ENCODE measurements at places on chromosomes 3 and 15.

DNA sequence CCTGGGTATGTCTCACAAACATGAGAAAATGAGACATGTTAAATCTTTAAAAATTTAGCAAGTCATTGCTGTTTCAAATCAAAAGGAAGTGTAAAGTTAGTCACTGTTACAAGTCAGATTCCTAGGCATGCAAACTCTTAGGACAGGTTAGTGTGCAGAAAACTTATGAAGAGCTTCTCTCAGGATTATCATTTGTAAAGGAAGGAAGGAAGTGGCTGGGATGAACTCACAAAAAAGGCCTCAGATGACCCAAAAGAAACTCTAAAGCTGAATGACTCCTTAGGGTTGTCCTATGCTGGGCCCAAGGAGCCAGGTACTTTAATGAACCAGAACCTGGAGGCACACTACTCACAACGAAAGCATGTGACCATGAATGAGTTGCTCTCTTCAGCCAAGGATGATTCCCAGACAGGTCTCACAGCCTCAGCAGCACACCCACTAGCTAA is 25.0 kb downstream of the MSL2 start:
- no peak for DNase-seq

GRCh38 chr3:177427540-177427939 is 230.3 kb upstream of the TBL1XR1 start:
- DNase-seq, result no peak

GRCh38 chr15:78837543-78837942 is 26.3 kb upstream of the ADAMTS7 start:
- DNase-seq, result no peak

- DNase-seq, result no peak
These were observed 214.4 kb downstream of the PCCB start for GRCh38 chr3:136464502-136464901.

DNA sequence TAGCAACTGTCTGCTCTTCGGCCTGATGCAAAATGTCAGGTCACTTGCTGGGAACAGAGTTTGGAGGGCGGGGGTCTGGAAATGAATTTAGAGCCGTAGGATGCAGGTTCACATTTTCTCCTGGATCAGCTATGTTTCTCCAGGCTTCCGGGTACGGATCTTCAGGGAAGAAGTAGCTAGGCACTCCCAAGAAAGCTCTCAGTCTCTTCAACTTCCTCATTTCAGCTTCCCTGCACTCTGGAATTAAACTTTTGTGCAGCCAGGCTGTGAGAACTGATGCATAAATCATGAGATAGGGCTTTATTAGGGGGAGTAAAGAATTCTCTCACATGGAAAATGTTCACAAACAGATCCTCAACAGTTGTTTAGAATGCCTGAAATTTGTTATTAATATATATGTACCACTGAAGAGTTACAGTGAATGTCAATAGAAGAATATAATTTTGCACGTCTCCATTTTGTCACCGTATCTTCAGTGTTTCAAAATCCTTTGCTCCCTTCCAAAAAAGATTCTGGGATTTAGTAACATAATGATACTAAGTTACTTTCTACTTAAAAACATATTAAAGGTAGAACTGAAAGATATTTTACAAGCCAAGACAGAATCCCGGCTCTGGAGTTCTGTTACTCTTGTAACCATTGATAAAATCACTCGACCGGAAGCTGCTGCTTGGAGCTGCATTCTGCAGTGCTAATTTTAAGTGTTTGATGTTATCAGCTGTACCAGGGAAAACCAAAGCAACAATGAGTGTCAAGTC is 178.5 kb upstream of the P2RY1 start:
- no peak for DNase-seq

- no peak for DNase-seq
These were observed 155.5 kb downstream of the GOLIM4 start for GRCh38 chr3:167940241-167940640.

DNA sequence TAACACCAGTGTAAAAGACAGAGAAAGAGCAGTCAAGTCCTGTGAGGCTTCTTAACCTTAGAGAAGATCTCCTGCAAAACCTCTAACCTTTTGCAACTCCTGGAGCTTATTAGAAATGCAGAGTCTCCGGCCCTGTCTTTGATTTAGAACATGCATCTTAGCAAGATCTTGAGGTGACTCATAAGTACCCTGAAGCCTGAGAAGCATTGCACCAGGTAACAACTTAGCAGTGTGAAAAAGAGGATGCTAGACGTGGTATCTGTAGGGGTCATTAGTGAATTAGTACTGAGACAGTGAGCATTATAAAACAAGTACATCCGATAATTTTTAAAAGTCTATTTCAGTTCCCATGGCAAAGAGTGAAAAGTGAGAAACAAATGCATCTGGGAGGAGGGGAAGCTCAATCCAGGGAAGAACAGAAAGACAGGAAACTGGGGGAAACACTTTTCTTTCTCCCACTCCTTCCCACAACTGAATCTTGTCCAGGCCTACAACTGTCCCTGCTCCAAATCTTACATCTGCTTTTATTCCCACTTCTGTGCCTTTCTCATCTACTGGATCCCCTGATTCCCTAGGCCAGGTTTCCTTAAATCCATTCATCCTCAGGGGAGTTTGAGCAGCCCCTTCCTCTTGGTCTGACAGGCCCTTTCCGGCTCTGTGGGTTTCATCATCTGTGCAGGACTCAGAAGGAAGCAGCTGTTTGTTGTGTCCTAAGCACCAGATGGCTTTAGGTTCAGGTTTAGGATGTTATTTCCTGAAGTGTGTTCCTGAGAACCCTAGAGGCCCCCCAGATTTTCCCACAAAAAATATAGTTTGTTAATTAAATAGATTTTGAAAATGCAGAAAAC is 128.1 kb upstream of the IL12A start:
- DNase-seq, result peak; percentile 97

DNA sequence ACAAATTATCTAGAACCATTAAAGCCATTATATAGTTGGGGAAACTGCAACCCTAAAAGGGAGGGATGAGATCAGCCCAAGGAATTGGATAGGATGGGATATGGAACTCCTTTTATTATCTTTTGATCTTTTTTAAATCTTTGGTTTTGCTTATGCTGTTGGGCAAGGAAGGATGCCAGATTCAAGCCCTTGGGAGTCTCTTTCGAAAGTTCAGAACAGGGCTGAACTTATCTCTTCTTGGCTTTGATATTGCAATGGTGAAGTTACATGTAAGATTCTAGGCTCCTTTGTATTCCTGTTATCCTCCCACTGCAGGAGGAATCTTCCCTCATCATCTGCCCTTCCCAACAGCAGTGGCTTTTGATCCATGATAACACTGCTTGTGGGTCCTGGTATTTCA is 10.0 kb upstream of the SLC22A13 start:
- DNase-seq, result no peak

DNA sequence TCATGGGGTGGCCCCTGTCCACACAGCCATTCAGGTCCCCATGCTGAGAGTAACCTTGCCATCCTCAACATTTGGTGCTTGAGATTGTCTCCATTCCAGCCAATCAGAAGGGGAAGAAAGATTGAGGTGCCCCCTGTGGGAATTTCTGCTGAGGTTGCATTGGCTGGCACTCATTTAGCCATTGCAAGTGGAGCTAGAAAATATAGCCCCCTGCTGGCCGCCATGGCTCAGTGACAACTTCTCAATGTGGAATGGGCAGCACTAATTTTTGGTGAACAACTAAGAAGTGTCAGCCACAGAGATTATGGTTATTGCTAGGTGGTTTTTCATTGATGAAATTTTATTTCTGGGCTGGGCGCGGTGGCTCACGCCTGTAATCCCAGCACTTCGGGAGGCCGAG is 22.0 kb downstream of the COL6A6 start:
- peak; percentile 60 for DNase-seq

- DNase-seq, result no peak
These were observed 271.2 kb upstream of the MDFIC2 start for GRCh38 chr3:70583682-70584081.

- no peak for DNase-seq
These were observed 48.9 kb downstream of the IQGAP1 start for GRCh38 chr15:90436952-90437351.

DNA sequence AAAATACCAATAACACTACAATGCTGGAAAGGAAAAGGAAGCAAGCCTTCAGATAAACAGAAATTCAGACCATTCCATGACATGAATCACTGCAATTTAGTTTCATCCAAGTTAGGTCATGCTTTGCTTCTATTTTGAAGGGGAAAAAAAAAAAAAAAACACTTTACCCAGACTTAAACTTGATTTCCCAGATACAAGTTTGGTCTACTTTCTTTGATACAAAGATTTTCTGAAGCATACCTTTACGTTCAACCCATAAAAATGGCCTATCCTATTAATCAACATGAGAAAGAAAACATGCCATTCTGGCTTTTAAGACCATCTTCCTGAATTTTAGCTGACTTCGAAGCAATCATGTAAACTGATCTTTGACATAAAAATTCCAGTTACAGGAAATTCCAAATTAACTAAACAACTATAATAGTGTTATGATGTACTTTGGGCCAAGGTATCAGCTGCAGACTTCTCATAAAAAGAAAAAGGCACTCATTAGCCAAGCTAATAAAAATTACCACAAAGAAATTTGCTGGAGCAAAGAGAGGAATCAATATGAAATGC is 12.6 kb downstream of the OSBPL10 start:
- DNase-seq, result peak; percentile 57

DNA sequence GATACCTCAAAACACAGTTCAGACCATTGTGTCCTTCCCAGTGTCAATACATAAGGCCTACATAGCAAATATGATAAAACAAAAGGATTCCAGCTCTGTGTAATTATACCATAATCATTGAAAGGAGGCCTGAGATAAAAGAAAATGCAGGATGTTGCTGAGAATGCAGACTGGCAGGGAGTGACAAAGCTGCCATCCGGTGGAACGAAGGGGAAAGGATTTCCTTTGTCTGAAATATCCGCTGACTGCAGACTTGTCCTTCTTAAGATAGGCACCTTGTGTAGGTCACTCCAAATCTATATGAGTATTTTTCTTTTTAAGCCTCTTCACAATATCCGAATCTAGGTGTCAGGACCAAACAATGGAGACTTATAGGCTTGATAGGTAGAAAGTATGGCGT is 108.0 kb downstream of the KCNH8 start:
- DNase-seq, result no peak

- DNase-seq, result no peak
These were observed 435.0 kb upstream of the C2CD4B start for GRCh38 chr15:62599791-62600777.

- DNase-seq, result peak; percentile 59
These were observed 458.5 kb upstream of the ARRDC4 start for GRCh38 chr15:97502038-97502437.

DNA sequence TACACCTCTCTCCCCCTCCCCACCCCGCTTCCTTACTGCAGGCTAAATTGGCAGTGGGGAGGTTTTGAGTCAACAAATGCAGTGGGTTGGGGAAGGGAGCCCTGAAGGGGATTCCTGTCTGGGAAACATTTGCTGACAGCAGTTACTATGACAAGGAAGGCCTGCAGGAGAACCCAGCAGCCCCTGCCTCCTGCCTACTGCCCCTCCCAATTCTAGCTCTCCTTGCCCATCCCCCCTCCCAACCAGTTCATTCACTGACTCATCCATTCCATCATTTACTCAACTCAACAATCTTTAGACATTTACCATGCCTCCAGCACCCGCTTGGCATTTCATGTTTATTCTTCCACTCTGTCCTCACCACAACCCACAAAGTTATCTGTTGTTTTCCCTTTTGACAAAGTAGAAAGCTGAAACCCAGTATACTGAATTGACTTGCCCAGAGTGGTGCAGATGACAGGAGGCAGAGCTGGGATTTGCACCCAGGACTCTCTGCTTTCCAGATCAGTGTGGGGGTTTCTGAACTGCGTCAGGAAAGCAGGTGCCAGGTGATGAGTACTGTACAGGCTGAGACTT is 75.0 kb downstream of the MAGEF1 start:
- no peak for DNase-seq

DNA sequence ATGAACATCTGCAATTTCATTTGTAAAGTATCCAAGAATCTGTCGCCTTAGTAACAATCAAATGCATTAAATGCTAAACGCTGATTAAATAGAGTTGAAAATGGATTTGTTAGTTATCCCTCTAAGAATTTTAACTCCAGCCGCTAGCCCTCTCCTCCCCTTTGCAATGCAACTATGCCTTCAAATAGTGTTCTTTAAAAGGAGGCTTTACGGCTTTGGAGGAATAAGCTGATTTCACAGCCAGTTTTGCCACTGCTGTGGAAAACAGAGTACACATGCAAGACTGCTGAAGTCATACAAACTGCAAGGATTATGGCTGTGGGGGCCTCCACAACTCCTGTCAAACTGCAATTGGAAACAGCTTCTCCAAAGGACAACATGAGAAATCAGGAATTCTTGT is 89.2 kb downstream of the CERS3 start:
- no peak for DNase-seq

GRCh38 chr15:57118013-57118799 is 199.8 kb downstream of the TCF12 start:
- DNase-seq, result peak; percentile 67

- DNase-seq, result no peak
These were observed 102.5 kb upstream of the SOX2 start for GRCh38 chr3:181609030-181609767.

- DNase-seq, result no peak
These were observed 166.6 kb upstream of the BHLHE40 start for GRCh38 chr3:4812591-4812990.

GRCh38 chr3:178369811-178370210 is 166.4 kb upstream of the KCNMB2 start:
- no peak for DNase-seq

GRCh38 chr3:149384911-149385321 is 7.5 kb upstream of the TM4SF1 start:
- DNase-seq, result no peak

DNA sequence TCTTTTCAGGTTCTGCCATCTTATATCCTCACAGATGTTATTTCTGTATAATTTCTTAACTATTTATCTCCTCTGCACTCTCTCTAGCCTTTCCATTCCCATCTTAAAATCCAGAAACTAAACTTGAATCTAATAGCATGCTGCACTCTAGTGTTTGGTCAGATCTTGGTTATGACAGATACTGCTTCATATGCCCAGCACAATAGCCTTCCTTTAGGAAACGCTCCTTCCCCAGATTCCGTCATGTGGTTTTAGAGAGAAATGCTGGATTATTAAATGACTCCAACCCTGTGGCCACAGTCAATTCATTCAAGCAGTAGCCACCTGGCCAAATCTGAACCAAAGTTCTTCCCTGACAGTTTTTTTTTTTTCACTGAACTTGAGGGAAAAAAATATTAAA is 19.4 kb downstream of the RASGRP1 start:
- no peak for DNase-seq

- no peak for DNase-seq
These were observed 5.8 kb downstream of the KLHL25 start for GRCh38 chr15:85788771-85789495.

DNA sequence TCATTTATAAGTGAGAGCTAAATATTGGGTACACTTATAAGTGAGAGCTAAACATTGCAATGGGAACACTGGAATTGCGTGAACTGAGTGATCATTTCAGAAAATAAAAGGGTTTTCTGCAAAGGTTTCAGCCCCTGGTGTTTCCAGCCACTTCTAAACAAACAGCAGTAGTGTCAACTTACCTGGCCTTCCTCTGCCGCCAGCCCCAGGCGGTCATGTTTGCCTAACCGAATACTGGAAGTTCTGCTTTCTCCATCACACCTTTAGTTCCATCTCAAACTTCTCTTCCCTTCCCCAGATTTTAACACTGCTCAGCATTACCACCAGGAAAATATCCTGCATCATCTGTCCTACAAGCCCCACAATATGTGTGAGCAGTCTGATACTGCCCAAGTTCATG is 58.6 kb downstream of the MRPL3 start:
- no peak for DNase-seq

GRCh38 chr15:36090286-36090946 is 489.0 kb upstream of the CDIN1 start:
- DNase-seq, result no peak
